ENCODE measurements at places on chromosomes 6 and 20.
A peak's percentile ranks its signal among the peaks of the same experiment; 100 is the strongest.

DNA sequence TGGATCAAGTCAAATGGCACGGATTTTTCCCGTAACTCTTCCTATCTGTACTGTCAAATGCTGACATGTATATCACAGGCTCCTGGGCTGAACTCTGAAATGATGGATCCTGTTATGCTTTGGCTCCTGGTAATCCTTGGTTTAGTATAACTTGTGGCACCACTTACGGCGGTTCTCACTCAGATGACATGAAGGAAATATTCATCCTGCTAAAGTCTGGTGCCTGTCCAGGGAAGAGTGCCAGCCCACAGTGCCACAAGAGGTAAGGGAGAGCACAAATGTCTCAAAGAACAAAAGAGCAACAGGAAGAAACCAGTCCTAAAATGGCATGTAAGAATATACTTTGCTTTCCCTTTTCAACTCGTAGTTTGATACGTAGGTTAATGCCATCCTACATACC, 93.1 kb upstream of the TAB2 start:
- DNase-seq: no peak

- no peak for DNase-seq
Observed at GRCh38 chr6:72579865-72580264, 42.0 kb upstream of the KCNQ5 start.

DNA sequence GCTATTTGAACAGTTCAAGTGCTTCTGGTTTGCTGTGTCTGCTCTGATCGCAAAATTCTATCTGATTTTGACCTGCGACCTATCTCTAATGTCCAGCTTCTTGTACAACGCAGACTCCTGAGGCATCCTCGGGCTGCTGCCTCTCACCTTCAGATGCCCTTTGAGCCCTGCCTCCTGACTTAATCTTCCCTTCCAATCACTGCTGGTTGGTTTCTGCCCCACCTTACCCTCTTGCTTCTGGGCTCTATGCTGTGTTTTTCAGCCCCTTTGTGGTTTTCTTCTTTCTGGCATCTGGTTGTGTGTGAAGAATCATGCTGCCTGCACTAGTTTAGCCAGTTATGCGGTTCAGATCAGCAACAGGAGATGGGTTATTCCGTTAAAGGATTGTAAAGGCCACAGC, 131.2 kb upstream of the THEMIS start:
- DNase-seq: no peak

DNA sequence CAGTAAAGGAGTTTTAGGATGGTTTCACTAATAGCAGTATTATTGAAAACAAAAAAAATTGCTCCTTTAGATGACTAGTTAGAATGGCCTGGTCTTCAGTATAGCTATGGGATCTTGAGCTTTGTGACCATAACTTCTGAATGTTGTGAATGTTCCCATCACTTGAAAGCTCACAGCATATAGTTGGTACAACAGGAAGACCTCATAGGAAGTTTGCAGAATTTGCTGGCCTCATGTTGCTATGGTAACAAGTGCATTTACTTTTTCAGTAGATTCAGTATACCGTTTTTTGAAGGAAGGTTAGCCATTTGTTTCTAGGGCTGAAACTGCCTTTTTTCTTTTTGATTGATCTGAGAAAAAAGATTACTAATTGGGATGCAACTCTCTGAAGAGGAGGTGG, 8.3 kb downstream of the PHF3 start:
- DNase-seq: no peak

DNA sequence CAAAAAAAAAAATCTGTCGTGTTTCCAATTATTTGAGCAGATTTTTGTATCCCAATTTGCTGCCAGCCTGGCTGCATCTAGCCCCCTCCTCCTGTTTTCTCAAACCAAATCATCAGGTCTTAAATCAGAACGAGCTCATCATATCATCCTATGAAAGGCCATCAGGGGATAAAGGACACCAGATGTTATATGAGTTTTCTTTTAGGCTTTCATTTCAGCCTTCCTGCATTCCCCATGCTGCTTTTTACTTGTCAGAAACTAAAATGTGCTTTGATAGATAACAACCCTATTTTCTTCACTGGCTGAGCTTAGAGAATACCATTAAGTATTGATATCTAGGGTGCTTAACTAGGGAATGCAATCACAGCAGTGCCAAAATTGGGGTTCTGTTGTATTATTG, 968.4 kb upstream of the SLC35B3 start:
- DNase-seq: no peak

DNA sequence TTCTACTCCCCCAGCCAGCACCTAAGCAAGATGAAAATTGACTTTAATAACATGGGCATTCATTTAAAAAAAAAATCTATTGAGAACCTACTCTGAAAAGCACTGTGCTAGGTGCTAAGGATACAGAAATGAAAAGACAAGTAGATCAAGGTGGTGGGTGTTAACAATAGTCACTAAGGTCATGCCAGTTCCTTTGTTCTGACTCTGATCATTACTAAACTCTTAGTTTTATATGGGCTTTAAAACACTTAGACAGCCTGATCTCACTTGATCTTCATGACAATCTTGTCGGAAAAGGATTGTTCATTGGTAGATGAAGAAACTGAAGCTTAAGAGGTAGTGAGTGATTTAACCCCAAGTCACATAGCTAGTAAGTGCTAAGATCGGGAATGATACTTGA, 285.7 kb upstream of the PRDM1 start:
- DNase-seq: no peak

DNA sequence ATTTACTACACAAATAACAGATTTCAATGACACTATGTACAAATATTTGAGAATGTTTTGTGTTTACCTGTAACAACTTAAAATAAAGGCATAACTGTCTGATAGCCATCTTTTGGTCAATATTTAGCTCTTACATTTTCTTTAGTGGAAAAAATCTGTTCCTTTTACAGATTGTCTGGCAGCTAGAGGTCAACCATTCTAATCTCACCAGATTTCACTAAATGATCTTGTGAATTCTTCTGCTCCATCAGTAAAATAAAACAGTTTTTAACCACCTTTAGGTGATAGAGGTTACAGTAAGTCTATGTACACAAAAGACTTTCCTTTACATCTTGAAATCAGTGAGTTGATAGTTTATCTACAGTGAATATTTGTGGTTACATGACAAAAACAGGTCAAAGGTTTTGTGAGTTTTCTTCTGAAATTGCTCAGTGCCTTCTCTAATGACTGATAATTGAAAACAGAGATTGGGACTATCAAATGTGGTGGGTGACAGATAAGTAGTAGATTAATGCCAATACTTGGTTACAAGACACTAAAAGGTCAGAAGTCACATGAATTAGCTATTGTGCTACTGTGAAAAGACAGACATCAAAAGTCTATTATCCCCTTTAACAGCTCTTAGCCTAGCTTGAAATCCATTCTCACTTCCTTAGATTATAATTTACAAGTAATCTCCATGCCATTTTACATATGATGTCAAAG, 47.4 kb downstream of the BMP5 start:
- DNase-seq: no peak

- no peak for DNase-seq
Observed at GRCh38 chr6:31689249-31690110, 8.6 kb upstream of the LY6G5C start.

GRCh38 chr6:37232430-37233017, 25.0 kb upstream of the TBC1D22B start:
- no peak for DNase-seq

GRCh38 chr6:47419621-47420020, 58.0 kb upstream of the CD2AP start:
- no peak for DNase-seq

GRCh38 chr6:117795234-117795633, 111.8 kb upstream of the SLC35F1 start:
- no peak for DNase-seq

- no peak for DNase-seq
Observed at GRCh38 chr6:6752129-6752528, 163.6 kb downstream of the LY86 start.

- no peak for DNase-seq
Observed at GRCh38 chr6:64301307-64302236, 666.0 kb downstream of the PHF3 start.

- no peak for DNase-seq
Observed at GRCh38 chr6:120122401-120122800, 772.8 kb upstream of the MAN1A1 start.

DNA sequence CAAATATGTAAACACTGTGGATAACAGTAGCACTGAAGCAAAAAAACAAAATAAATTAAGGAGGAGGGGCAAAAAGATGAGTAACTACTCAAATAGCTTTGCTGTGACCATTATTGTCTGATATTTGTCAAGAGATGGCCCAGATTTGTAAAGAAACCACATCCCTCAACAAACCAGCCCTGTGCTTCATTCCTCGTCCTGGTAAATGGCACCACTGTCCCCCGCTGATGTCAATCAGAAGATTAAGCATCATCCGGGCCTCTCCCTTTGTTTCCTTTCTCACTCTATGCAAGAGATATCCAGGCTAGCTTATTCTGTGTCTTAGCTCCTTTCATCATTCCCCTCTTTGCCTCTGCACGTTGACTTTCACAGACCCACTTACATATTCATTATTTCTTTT, 259.0 kb downstream of the SYNE1 start:
- no peak for DNase-seq

DNA sequence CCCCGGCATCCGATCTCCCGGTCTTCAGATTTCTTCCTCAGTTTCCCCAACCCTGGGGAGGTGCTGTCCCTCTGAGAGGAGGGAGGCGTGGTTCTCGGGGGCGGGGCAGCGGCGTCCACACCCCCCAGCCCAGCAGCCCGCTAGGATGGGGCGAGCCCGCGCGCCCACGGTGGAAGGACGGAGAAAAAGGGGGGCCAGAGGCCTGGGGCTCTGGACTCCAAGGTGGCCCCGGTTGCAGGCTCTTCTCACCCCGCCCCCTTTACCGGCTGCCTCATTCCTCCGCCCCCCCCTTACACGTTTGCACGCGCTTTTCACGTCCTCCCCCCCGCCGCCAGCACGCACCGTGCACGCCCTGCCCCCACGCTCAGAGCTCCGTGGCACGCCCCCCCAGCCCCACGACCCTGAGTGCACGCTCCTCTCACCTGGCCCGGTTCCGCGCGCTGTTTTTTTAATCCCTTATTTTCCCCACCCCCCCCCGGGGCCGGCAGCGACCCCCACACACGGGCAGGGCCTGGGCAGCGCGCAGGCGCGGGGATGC, 402 bp downstream of the ZBTB12 start:
- peak; percentile 53 for DNase-seq

- DNase-seq: no peak
Observed at GRCh38 chr6:40022867-40023266, 88.6 kb upstream of the MOCS1 start.

- no peak for DNase-seq
Observed at GRCh38 chr6:27026361-27026760, 221.1 kb upstream of the PRSS16 start.

- no peak for DNase-seq
Observed at GRCh38 chr6:64696053-64696452, 1011.0 kb downstream of the EYS start.

GRCh38 chr6:102300350-102300749, 906.8 kb downstream of the GRIK2 start:
- no peak for DNase-seq

DNA sequence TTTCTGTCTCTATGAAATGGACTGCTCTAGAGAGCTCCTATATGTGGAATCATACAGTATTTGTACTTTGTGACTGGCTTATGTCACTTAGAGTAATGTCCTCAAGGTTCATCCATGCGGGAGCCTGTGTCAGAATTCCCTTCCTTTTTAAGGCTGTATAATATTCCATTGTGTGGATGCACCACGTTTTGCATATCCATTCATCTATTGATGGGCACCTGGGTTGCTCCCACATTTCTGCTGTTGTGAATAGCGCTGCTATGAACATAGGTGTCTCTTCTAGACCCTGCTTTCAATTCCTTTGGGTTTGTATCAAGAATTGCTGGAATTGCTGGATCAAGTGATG, 155.4 kb downstream of the BMP7 start:
- no peak for DNase-seq

DNA sequence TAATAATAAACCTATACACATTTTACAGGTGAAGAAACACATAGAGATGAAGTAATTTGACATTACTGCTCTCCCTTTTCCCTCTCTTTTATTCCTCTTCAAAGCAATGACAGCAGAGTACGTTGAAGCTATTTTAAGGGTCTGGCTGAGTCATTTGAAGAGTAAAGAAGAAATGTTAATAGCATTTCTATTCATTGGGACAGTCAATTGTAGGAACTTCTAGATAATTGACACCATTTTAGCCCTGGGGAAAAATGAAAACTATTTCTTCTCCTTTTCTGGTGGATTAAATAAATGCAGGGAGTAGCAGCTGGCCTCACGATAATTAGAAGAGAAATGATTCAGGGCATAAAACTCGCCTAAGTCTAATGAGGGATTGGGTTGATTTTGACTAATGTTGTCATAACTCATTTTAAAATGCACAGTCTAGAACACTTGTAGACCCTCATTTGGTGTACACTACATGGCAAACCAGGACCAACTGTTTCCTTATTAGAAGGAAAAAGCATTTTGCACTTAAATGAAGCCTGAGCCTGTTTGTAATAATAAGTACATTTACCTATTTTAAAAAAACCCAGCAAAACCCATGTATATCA, 48.1 kb downstream of the RIPOR2 start:
- no peak for DNase-seq

DNA sequence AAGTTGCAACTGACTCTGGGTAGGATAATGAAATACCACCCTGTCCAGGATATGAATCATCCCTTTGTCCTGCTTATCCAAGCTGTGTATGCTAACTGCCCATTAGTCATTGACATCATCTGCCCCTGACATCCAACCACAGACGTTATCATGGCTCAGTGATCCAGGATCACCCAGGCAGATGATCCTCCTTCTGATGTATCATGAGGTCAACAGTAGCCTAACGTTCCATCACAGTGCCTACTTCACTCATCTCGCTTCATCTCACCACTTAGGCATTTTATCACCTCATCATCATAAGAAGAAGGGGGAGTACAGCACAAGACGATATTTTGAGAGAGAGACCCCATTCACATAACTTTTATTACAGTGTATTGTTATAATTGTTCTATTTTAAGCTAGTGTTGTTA, 13.4 kb upstream of the BTN3A2 start:
- DNase-seq: no peak

GRCh38 chr20:63856098-63856511, 5.2 kb upstream of the ABHD16B start:
- no peak for DNase-seq

- DNase-seq: no peak
Observed at GRCh38 chr6:106963544-106963943, 11.0 kb downstream of the CD24 start.
